ENCODE measurements at places on chromosomes 5 and 9. TPM values are rescaled to one million over a fixed set of nuclear protein-coding genes. Genes with fewer than 3 reads are reported as not detected.

DNA sequence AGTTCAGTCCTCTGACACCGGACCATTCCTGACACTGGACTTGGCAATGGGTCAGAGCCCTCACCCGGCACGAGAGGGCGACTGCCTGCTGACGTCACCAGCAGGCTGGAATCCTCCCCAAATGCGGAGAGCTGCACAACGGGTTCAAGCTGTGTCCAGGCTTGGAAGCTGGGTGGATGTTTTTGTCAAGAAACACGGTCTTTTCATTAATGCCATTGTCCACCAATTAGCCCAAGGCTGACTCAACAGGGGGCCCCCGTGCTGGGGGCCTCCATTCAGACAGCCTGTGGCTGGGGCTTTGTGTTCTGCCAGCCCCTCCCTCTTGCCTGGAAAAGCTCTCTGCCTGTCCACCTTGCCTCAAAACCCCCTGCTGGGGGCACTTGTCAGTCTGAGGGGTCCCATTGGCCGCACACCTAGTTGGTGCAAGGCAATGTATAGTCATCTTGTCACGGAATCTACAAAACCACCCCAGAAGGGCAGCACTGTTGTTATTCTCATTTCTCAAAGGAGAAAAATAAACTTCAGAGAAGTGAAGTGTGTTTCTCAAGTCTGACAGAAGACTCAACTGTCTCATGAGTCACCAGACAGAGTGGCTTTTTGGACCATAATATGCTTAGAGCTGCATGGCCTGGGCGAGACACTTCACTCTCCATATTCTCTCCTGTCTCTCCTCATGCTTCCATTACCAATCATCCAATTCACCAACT, 24.6 kb downstream of the NDUFA8 start:
- DNase-seq = no peak

Gene FBP1
- polyA plus RNA-seq = 57.4 TPM

- DNase-seq = no peak
Observed at GRCh38 chr5:118095115-118095514, 893.2 kb downstream of the DTWD2 start.

GRCh38 chr5:7850395-7851239, at the start of gene CFAP90:
Gene CFAP90, minus strand, starts transcription at chr5:7851133. Its CDS starts 112 bp downstream, at chr5:7851021.
- peak; percentile 80 for DNase-seq

Gene CSF2
- not detected for polyA plus RNA-seq

GRCh38 chr9:94526271-94526670, 28.6 kb upstream of the PCAT7 start:
- no peak for DNase-seq

DNA sequence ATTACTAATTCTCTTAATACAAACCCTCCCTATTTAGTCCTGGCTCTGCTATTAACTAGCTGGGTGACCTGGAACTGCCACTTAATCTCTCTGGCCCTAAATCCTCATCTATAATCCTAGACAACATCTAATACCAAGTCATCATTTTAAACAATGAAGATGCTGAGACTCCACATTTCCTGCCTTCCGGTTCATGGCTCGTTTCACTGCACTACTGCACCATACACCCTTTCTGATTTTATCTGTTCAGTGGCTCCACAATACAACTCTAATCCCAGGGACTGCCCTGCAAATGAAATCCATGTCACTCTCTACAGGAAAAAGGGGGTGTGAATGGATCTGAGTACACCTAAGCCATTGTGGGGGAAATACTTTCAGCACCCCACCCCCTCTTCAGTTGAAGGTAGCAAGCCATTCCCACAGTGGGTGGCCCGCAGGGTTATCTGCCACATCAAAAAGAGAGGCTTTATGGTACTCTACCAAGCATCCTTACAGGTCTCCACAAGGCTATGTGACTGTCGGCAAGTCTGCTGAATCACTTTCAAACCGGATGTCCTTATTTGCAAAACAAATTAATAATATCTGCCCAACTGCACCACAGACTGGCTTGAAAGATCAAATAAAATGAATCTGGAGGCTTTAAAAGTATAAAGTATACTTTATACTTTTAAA, 89.5 kb downstream of the EPB41L4A start:
- DNase-seq = no peak

DNA sequence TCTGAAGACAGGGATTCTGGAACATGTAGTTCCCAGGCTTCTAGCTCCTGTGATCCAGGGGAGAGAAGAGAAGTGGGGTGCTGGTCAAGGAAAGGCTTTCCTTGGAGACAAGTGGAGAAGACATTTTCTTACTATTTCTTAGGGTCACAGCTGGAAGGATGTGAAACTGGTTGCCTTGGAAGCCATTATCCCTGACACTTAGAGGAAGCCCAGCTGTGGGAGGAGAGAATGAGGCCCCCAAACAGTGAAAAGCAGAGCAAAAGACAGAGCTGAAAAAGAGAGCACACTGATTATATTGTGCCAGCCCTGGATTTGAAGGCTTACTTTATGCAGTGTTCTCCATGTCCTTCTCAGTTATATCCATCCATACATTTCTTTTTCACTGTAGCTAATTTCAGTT, 17.5 kb upstream of the SHB start:
- no peak for DNase-seq

- no peak for DNase-seq
Observed at GRCh38 chr9:36169708-36170107, 520 bp downstream of the CCIN start.

- no peak for DNase-seq
Observed at GRCh38 chr9:19694601-19695000, 94.2 kb downstream of the SLC24A2 start.

Measured in renal pelvis (tissue), 12 donors.